Stimulated activated CD8-positive, alpha-beta memory T cell treated with anti-CD3 and anti-CD28 coated beads, Interleukin-2, amount 100 ng/mL, for 1 hour (primary cell): ENCODE measurements at places on chromosomes 1 and 21.

DNA sequence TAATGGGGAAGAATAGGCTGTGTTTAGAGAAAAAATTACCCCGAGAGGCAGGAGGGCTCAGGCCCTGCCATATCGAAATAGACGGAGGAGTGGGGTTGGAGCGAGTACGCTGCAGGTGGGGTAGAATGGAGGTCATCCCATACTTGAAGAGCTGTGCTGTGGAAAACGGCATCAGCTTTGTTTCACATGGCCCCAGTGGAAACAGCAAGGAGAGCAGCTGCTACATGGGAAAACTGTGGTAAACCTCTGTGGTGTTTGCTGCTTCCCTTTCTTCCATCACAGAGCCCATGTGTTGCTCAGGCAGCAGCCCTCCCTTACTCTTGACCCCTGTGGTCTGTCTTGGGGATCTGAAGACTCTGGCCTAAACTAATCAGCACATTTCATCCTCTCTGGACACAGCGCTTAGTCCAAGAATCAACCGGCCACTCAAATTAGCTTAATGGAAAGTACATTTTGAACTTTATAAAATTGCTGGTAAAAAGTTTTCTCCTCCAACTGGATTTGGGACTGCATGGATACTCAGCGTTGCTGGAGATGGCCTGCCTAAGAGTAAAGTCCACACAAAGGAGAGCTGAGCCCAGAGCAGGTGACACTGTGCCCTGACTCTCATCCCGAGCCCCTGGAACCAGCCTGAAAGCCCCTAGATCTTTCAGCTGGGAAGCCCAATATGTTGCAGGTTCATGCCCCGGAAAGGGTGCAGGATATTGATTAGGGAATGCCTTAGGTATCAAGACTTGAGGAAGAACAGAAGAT lies 127.1 kb upstream of the GADD45A start:
- DNase-seq = no peak

GRCh38 chr21:33587792-33588484 lies 546 bp downstream of the DONSON start:
- DNase-seq = peak; percentile 0

DNA sequence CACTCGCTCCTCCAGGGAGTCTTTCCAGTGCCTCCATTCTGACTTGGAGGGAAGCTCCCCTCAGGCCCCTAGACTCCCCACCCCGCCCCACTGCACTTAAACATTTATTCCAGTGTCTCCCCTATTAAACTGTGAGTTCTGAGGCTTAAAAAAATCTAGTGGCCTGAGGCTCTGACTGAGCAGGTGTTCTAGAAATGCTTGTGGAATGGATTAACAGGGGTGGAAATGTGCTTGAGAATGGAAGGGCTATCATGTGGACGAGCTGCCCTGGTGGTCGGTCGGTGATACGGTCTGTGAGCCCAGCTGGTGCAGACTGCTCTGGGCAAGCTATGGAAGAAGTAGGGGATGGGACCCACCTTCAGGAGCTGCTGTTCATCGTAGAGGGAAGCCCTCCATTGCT lies 130.2 kb downstream of the PEX14 start:
- no peak for DNase-seq

- no peak for DNase-seq
Measured at GRCh38 chr1:224059897-224060427, 53.9 kb upstream of the FBXO28 start.

DNA sequence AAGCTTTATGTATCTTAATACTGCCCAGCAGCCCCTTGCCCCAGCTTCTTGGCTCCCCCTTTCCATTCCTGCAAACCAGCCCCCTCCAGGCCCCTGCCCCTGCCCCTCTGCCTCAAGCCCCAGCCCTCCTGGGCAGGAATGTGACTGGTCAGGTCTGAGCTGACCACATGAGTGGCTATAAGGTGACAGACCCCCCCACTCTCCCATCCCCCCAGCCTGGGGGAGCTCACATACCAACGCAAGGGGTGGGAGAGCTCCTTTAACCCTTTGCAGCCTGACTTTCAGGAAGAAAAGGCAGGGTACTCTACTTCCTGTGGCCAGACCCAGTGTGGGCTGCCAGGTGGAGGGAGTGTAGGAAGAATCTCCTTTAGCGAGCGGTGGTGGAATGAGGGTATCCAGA lies 33.2 kb downstream of the AHDC1 start:
- no peak for DNase-seq

DNA sequence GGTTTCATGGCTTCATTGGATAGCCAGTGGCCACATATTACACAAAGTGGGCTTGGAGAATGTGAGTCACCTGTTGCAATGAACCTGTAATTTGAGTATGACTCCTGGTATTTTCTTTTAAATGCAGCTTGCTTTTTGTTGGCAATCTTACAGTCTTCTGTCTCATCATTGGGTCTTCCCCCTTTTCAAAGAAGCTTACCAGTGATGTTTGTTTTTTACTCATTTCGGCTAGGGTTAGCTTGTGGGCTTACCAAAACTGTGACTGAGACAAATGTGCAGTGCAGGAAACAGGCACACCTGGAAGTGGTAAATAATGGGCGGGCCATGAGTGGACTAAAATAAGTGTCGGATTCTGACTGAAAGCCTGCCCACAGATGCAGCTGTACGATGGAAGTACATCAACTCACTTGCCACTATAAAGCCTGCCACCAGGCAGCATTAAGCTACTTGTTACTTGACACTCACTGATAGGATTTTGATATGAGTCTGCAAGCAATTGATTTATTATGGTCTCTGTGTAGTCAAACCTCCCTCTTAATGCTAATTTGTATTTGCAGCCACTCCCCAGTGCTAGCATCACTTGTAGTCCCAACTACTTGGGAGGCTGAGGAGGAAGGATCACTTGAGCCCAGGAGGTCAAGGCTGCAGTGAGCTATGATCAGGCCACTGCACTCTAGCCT lies 4.2 kb downstream of the HHAT start:
- no peak for DNase-seq

DNA sequence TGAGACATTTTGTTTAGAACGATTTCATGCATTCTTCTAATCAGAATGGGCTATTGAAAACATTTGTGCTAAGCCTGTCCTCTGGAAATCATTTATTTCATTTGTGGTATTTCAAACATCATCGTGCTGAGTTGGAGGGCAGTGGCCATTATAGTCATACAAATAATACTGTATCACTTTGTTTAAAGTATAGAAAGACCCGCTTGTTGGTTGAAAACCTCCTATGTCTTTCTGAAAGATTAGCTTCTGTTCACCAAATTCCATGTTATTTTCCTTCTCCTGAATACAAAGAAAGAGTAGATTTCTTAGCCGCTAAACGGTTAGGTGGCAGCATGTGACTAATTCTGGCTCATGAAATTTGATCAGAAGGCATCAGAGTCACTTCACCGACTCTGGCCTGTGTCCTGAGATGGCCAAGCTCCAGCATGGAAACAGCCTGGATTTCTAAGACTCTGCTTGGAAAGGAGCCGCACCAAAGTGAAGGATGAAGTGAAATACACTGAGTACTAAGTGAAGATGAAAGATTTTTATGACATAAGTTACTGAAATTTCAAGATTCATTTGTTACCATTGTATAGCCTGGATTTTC lies 355.1 kb downstream of the USP25 start:
- no peak for DNase-seq

- no peak for DNase-seq
Measured at GRCh38 chr1:84286071-84286470, 15.4 kb upstream of the SAMD13 start.

DNA sequence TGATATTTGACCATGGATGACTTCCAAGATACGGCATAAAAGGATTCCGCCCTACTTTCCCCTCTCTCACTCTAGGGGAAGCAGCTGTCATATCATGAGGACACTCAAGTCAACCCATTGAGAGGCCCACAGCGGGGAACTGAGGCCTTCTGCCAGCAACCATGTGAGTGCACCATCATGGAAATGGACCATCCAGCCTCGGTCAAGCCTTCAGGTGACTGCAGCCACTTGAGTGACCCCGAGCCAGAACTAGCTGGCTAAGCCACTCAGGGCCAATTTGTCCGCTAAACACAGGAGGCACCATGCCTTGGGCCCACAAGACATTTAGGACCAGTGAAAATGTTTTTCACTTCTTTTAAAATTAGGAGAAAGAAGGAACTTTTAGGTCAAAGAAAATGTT lies 11.1 kb upstream of the GJB5 start:
- no peak for DNase-seq

DNA sequence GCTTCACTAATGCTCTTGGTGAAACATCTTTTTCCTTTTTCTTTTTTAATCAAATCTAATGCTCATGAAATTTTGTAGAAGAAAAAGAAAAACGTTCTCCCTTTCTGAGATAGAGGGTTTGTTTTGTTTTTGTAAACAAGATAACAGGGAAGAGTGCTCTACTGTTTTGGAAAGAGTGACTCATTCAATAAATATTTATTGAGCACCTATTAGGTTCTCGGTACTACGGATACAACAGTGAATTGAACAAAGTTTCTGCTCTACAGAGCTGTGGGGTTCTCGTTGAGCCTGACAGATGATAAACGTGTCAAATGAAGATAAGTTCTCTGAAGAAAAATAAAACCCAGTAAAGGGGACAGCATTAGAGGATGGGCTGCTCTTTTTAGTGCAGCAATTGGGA lies 7.0 kb downstream of the PGM1 start:
- no peak for DNase-seq

DNA sequence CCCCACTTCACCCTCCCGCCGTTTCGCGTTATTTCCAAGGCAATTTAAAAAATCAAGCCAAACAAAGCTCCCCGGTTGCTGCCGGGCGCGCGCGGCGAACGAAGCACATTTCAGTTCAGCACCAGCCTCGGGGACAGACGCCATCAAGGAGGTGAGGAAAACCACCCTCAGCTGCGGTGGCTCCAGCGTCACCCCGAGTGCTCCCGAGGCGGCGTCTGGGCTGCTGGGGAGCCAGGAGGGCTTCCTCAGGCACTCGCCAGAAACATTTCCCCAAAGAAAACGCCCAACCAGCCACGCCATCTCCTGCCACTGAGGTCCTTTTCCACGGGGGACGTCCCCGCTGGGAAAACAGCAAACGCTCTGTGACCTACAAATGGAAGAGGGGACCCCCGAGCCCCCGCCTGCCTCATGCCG lies 623 bp downstream of the GNG4 start:
- DNase-seq = peak; percentile 18

DNA sequence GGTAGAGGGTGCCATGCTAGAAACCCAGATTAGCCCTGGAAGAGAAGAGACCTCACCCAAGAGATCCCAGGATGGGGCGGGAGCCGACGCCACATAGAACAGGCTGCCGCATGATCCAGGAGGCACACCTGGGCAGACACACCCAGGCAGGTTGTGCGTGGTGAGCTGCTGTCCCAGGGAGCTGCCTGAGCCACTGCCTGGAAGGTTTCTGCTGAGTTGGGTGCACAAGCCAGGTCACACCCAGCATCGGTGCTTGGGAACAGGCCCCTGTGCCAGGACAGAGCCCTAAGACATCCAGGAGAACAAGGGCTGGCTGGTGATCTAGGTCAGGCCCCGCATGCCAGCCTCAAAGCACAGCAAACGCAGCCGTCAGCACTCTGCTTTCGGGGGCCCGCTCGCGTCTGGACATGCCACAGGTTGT lies 40.2 kb downstream of the CTNNBIP1 start:
- no peak for DNase-seq

DNA sequence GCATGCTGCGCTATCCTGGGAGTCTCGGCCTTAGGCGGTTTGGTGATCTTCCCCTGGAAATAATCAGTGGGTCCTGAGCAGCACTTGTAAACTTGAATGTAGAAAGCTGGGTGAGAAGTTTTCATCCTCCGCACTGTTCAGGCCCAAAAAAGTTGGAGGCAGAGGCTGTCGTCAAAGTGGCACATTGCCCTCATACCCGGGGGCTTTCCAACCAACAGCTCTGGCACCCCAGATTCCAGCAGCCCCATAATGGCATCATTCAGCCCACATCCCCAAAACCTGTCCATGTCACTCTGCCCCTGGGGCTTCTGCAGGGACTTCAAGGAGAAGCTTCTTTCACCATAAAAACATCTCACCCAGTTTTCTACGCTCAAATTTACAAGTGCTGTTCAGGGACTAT lies 59.3 kb downstream of the TOR1AIP2 start:
- no peak for DNase-seq

- no peak for DNase-seq
Measured at GRCh38 chr1:161313554-161314200, 504 bp upstream of the SDHC start.

GRCh38 chr21:24594082-24594481 lies 1013.2 kb downstream of the MRPL39 start:
- DNase-seq = no peak

GRCh38 chr21:34915364-34915841 lies 133.7 kb downstream of the RUNX1 start:
- DNase-seq = no peak

DNA sequence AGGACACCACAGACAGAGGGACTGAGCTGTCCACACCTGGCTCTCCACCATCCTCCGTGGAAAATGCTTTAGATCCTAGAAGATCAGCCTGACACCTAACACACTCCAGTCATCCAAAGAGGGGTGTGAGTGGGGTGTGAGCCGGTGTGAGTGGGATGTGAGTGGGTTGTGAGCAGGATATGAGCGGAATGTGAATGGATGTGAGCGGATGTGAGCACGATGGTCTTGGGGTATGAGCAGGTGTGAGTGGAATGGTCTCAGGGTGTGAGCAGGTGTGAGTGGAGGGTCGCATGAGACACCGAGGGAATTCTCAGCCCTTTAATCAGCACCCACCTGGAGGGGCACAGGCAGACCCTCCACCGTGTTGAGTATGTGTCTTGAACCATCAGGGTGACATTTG lies 851 bp downstream of the TCP10L start:
- no peak for DNase-seq

DNA sequence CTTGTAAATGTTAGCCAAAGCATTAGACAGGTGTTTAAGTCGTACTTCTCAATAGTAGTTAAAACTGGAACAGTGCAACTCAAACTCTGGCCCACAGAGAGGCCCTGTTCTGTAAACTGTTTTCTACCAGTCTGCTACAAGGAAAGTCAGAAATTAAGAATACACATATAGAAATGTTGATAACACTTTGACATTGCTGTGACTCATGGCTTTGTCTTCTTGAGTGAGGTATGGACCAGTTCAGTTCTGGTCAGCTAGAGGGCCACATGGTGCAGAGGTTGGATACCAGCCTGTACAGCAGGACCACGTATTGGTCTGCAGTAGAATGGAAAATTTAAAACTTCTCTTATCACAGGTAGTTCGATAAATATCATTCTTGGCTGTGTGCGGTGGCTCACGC lies 22.3 kb downstream of the ZBTB8B start:
- no peak for DNase-seq

GRCh38 chr1:11634365-11635192 lies 19.6 kb downstream of the FBXO2 start:
- no peak for DNase-seq

- no peak for DNase-seq
Measured at GRCh38 chr1:230503726-230504125, 77.6 kb upstream of the PGBD5 start.

- no peak for DNase-seq
Measured at GRCh38 chr1:66978201-66978600, 53.4 kb downstream of the MIER1 start.

DNA sequence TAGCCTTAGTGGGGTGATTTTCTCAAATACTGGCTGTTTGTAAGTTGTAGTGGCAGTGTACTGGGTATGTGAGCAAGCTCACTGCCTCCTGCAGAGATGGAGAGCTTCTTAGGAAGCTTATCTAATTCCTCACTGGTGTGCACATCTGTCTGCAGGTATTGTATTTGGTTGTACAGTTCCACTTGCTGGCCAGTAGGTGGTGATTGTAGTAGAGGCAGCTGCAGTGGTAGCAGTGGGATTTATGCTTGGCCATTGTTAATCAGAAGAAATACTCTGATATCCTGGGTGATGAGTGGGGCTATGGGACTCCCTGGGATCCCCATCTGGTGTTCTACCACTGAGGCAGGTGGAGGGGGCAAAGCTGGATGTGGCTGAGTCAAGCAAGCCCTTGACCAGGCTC lies 276.1 kb upstream of the SPAG17 start:
- DNase-seq = no peak

- DNase-seq = no peak
Measured at GRCh38 chr21:29233611-29234540, 64.8 kb upstream of the BACH1 start.
